ENCODE measurements at places on chromosomes 3 and 15.

GRCh38 chr15:93129702-93130488, 40.9 kb upstream of the RGMA start:
- no peak for DNase-seq

DNA sequence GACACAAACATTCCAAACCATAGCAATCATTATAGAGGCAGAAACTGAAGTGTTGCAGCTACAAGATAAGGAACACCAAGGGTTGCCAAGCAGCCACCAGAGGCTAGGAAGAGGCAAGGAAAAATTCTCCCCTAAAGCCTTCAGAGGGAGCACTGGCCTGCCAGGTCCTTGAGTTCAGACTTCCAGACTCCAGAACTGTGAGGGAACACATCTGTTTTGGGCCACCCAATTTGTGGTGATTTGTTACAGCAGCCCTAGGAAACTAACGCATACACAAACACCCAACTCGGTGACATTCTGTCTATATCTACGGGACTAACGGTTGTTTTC, 54.6 kb downstream of the MB21D2 start:
- no peak for DNase-seq

DNA sequence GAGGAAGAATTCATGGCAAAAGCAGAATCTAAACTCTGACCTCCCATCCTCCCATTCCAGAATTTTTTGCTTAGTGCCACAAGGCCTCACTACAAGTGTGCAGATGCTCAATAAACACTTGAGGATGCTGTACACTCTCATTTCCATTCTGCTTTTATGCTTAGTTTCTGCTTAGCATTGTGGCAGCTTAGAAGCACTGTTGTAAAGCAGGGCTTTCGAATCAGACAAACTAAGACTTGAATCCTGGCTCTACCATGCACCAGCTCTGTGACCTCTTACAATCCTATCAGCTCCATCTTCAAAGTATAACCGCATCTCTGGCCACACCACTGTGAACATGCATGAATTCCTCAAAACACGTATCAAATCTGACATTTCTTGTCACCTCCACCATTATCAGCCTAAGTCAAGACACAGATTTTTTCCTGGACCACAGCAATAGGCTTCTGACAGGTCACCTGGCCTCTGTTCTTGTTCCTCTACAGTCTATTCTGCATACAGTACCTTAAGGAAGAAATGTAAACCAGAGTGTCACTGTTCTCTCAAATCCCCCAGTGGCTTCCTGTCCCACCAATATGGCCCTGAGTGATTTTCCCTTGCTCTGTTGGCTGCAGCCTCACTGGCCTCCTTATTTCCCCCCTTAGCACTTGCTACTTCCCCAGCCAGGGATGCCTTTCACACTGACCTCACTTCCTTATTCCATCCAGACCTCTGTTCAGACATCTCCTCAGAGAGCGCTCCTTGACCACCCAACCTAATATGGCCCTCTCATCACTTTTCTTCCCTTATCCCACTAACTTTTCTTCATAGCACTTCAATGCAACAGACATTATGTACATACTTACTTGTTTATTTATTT, 8.1 kb upstream of the PHC3 start:
- DNase-seq, result no peak

- DNase-seq, result no peak
These were observed 170.2 kb downstream of the PDE8A start for GRCh38 chr15:85151861-85152260.

DNA sequence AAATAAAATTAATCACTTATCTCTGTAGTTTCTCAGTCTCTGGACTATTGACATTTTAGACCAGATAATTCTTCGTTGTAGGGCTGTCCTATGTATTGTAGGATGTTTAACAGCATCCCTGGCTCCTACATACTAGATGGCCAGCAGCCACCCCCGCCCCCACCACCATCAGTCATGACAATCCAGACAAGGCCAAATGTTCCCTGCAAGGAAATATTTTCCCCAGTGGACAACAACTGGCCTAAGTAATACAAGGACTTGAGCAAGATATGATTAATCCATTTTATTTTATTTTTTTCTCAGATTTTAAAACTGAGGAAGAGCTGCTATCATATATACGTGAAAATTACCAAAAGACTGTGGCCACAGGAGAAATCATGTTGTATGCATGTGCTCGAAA, 23.8 kb downstream of the TICRR start:
- DNase-seq, result no peak

GRCh38 chr15:85595804-85596536, 198.8 kb downstream of the KLHL25 start:
- no peak for DNase-seq

Measured in hepatic stellate cell (primary cell).